ENCODE measurements at places on chromosomes 13 and 19.
A peak's percentile ranks its signal among the peaks of the same experiment; 100 is the strongest.

GRCh38 chr13:80083081-80083852 is 257.7 kb downstream of the SPRY2 start:
- no peak for DNase-seq

DNA sequence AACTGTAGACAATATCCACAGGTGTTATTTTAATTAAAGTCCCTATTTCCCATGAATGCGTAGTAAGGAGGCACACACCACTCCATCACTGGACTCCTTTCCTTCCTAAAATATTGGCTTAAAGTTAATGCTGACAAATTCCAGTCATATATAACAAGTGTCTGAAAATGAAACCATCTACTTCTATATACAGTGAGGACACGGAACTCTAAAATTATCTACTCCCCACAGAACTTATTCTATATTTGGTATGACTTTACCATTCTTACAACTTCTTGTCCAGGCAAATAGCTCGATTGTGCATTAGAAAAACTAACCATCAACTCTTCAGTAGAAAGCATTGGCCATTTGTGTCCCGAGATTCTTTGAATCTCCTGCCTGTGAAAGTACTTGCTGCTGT is 1560.2 kb downstream of the EFNB2 start:
- DNase-seq, result no peak

- DNase-seq, result no peak
Measured at GRCh38 chr19:49119411-49120324, at the start of gene PPFIA3. Gene PPFIA3 (plus strand): TSS chr19:49119544. CDS start chr19:49127874, 8,330 bp downstream.

DNA sequence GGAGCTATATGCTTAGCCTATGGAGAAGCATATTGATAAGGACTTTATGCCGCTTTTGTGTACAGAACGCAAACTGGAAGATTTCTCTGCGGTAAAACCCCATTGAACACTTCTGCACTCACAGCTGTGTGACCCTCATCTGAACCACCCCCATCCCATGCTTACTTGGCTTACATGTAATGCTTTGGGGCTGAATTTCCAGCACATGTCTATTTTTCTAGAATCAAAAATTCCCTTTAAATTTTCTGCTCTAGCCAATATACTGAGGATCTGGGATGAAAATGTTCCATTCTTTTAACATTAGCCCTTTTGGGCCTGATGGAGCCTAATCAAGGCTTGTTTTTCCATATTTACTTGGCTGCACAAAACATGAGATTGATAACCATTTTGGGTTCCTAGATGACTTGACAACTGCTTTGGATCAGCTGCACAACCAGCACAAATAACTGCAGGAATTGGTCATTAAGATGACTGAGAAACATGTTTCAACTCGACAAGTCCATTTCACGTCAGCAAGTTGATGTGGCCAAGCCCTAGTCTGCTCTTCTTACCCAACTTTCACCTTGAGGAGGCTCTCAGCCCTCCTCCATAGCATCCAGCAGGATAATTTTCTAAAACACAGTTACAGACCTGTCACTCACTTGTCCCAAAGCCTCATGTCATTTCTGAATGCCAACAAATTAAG is 52.4 kb downstream of the TNFSF11 start:
- no peak for DNase-seq

DNA sequence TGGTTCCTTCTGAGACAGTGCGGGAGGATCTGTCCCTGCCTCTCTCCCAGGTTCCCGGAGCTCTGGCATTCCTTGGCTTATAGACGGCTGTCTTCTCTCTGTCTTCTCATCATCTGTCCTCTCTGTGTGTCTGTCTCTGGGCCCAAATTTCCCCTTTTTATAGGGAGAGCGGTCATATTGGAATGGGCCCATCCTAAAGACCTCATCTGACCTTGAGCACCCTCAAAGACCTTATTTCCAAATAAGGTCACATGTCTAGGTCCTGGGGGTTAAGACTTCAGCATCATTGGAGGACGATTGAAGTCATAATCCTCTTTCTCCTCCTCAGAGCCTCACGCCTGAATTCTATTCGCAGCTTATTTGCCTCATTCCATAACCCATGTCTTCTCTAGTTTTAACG is 98.4 kb downstream of the RAB20 start:
- DNase-seq, result no peak

- DNase-seq, result no peak
Measured at GRCh38 chr19:3123956-3124355, 11.9 kb upstream of the GNA15 start.

- DNase-seq, result no peak
Measured at GRCh38 chr19:10899151-10899653, 27.8 kb downstream of the CARM1 start.

DNA sequence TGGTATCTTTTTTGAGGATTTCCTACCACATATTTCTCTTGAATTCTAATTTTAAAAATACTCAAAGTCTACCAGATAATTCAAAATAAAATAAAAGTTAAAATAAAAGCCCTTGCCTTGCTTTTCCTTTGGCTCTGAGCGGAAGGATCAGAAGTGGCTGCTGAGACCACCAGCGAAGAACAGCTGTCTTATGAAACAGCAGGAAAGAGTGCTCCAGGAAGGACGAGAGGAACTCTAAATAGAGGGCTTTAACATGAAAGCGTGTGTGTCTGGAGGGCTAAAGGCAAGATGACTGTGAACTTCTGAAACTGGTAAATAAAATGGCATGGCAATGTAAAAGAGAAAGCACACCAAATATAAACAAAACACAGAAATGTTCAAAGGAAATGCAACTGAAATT is 521.5 kb upstream of the SPRY2 start:
- no peak for DNase-seq

DNA sequence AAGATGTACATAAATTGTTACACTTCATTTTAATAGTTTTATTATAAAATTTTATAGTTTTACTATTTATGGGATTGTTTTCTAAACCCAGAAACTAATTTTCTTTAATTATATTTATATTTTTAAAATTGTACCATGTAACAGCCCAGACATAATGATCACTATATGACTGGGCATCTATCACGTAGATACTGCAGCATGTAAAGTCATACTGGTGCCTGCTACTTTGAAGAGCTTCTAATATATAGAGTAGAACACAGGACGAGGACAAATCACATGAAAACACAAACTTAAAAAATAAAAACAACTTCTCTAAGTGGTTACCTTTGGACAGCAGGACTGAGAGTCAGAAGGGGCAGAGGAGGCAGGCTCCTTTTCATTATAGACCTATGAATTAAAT is 5.3 kb downstream of the ELF1 start:
- no peak for DNase-seq

DNA sequence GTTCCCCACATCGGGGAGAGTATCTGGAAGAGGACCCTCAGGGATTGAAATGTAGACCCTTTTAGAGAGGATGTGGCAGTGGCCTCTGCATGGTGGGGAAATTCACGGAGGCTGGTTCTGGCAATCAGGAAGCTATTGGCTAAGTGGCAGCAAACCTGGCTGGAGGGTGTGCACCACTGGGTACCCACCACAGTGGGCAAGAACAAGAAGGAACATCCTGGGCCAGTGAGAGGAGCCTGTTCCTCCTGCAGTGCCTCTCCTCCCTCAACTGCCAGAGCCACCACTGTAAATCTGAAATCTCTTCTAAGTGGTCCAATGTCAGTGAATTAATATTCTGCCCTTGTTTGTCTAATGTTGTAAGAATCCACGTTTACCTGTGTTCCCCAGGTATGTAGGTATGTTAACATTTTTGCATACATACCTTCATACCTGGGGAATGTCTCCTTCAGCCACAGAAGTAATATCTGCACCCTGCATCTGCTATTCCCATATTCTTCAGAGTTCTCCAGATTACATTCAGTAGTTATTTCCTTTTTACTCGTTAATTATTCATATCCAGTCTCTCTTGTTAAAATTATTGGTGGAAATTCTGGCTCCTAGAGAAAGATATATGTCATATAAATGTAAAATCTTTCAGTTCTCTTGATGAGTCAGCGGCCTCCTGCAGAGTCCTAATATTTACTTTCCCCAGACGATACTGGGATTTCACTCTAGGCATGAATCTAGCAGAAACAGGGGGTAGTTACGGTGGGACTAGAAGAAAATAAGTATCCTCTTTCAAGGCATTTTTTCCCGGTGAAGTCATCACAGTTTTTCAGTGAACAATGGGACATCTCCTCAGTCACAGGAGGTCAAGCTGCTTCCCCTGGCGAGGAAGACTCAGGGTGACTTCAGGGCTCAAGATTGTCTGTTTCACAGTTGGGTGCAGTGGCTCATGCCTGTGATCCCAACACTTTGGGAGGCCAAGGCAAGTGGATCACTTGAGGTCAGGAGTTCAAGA is 148.3 kb downstream of the MYO16 start:
- peak; percentile 60 for DNase-seq

GRCh38 chr19:28497137-28497536 is 715.8 kb downstream of the UQCRFS1 start:
- DNase-seq, result peak; percentile 28

GRCh38 chr13:40235160-40235796 is 431.2 kb downstream of the FOXO1 start:
- DNase-seq, result no peak

- DNase-seq, result no peak
Measured at GRCh38 chr13:72850959-72851677, 69.2 kb downstream of the PIBF1 start.

GRCh38 chr13:76552041-76552772 is 334.0 kb downstream of the KCTD12 start:
- DNase-seq, result no peak

GRCh38 chr19:50409347-50409746 is 9.4 kb upstream of the SPIB start:
- no peak for DNase-seq

GRCh38 chr13:39350461-39350881 is 252.5 kb downstream of the LHFPL6 start:
- DNase-seq, result no peak

DNA sequence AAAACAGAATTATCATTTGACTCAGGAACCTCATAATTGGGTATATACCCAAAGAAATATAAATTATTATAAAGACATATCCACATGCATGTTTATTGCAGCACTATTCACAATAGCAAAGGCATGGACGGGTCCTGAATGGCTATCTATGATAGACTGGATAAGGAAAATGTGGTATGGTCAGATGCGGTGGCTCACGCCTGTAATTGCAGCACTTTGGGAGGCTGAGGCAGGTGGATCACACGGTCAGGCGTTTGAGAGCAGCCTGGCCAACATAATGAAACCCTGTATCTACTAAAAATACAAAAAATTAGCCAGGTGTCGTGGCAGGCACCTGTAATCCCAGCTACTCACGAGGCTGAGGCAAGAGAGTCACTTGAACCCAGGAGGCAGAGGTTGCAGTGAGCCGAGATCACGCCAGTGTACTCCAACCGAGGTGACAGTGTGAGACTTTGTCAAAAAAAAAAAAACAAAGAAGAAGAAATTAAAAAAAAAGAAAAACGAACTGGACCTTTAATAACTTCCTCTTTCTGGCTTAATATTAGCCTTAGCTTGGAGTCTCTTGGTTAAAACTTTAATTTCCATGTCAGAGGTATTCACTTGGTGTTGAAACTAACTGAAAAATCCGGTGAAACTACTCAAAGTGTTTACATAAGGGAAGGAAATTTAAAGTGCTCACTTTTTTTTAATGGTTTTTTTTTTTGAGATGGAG is 104.4 kb downstream of the ZNF486 start:
- no peak for DNase-seq

DNA sequence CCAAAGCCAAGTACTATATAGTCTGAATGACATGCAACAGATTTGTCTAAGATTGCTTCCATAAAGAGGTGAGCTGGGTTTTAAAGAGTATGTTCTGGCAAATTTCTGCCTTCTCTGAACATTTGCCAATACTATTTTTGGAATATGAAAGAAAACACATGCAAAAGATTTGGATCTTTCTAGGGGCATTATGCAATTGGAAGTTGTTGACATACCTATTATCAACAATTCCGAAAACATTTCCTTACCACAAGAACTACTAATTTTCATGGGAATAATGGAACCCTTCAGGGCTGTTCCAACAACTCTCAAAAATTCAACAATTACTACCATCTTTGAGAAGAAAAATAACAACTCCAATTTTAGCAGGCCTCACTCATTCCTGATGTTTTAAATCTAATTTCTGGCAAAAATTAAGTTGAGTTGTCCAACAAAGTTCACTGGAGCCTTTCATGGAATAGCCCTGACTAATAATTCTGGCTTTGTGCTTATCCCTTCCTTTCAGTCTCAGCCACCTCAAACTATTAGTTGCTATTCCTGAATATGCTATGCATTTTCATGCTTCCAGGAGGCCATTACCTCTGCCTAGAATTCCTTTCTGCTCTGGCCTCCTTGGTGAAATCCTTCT is 250.0 kb downstream of the RGCC start:
- no peak for DNase-seq

- DNase-seq, result no peak
Measured at GRCh38 chr13:87736849-87737385, 65.7 kb downstream of the SLITRK5 start.

DNA sequence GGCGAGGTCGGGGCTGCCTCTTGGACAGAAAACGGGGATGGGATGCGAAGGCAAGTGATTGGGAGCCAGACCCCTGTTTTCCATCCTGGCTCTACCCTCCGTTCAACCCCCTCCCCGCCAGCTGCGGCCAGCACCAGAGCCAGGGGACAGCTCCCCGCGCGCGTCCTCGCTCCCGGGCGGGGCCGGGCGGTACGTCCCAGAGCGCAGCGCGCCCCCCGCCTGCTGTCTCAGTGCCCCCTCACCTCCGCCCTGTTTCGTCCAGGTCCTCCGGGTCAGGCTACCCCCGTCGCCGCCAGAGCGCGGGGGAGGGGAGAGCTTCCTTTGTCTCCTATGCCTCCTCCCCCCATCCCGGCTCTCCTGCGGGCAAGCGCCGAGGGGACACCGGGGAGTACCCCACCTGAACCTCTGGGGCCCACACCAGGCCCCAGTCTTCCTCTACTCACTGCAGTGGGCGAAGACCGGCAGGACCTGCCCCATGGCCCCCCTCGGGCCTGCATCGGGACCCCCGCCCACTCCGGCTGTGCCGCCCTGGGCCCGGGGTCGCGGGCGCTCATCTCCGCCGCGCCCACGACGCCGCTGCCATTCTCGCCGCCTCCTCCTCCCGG is 396 bp downstream of the RTN2 start:
- no peak for DNase-seq

DNA sequence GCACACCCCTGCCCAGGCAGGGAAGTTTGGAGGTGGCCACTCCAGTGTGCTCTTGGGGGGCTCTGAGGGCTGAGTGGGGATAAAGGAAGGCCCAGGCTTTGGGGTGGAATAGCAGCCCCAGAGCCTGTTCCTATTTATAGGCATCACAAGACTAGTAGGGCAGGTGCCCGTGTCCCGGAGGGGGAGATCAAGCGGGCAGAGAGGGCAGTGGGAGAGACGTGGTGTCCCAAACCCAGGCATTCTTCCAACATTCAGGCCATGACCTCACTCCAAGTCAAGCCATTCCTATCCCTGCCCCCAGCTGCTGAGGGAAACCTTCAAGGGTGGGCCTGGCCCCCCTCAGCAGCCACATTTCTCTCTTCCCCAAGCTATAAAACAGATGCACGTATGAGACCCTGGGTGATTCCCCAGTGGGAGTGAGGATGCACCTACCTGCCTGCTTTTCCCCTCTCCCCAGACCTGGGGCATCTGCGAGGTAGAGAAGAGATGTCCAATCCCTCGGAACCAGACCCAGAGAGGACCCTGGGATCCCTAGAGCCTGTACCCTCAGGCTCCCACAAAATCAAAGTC is 3.9 kb downstream of the WIZ start:
- DNase-seq, result no peak

Data from non-pigmented ciliary epithelial cell (primary cell).